ENCODE measurements at places on chromosomes 7 and 10. TPM values are rescaled to one million over a fixed set of nuclear protein-coding genes. Genes with fewer than 3 reads are reported as not detected.

- no peak for DNase-seq
- no peaks in the 10 kb centered on the region for H3K27me3 ChIP-seq
- H3K27ac ChIP-seq = no peak overlapping the region
Measured at GRCh38 chr7:12397671-12398070, 6.0 kb downstream of the VWDE start.

DNA sequence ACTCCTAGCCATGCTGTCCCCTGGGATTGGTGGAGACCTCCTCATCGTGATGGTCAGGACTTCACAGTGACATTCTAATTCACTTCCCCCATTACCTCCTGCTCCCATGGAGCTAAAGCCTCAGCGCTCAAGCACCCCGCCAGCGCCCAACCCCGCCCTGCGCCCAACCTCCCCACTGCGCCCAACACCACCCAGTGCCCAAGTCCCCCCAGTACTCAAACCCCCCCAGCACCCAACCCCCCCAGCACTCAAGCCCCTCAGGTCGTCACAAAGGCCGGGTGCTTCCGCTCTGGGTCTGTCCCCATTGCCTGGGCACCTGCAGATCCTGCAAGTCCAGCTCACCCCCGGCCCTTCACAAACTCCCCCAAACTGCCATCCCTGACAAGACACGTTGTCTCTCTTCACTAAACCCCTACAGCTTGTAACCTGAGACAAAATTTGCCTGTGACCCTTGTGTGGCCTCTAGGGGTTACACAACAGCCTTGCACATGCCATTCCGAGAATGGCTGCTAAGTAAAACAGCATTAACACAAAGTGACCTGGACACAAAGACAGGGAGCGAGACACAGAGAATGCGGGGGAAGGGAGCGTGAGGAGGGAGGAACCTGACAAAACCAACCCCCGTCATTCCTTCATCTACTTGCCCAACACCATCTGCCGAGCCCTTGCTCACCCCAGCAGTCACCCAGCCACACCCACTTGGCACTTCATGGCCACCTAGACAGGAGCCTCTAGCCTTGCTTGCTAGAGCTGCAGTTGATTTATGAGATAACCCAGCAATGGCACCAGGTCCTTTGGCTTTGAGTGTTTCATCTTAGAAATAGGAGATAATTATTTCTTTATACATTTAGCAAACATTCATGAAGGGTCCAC lies 107.8 kb downstream of the ADARB2 start:
- no peaks in the 10 kb centered on the region for H3K27me3 ChIP-seq
- H3K27ac ChIP-seq = no peak overlapping the region
- no peaks in the 10 kb centered on the region for H3K36me3 ChIP-seq
- H3K4me3 ChIP-seq = no peak overlapping the region
- DNase-seq = no peak
- no peaks in the 10 kb centered on the region for H3K4me1 ChIP-seq

The ITGA8 gene
- 14.8 TPM for total RNA-seq

DNA sequence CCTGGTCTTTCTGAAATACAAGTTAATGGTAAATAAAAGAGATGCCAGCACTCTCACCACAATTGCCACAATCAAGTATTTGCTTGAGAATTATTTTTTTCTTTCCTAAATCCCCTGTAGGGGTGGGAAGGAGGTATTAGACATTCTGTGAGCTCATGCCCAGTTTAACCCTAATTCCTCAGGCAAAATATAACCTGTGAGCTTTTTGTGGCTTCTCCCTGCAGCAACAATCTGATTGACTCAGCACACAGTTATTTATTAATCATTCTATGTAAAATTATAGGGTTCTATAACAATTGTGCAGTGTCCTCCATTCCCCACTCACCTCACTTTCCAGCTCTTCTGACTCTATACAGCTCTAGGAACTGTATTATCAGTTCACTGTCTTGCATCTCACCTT lies 66.3 kb downstream of the GLI3 start:
- H3K36me3 ChIP-seq = no peaks in the 10 kb centered on the region
- H3K4me3 ChIP-seq = no peak overlapping the region
- peak overlapping the region; percentile 18 for H3K27ac ChIP-seq
- no peaks in the 10 kb centered on the region for H3K27me3 ChIP-seq
- no peak for DNase-seq

DNA sequence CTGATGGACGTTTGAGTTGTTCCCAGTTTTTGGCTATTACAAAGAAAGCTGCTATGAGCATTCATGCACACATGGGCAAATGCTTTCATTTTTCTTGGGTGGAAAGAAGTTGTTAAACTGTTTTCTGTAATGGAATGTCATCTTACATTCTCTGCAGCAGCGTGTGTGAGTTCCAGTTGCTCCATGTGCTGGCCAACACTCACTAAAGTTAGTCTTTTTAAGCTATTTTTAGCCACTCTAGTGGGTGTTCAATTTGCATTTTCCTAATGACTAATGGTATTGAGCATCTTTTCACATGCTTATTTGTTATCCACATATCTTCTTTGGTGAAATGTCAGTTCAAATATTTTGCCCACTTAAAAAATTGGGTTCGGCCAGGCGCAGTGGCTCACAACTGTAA lies 82.8 kb upstream of the COL13A1 start:
- H3K27ac ChIP-seq = no peak overlapping the region
- DNase-seq = no peak
- H3K27me3 ChIP-seq = no peaks in the 10 kb centered on the region
- no peak overlapping the region for H3K4me3 ChIP-seq
- H3K4me1 ChIP-seq = no peaks in the 10 kb centered on the region
- H3K36me3 ChIP-seq = no peaks in the 10 kb centered on the region

- H3K4me3 ChIP-seq = no peak overlapping the region
- H3K36me3 ChIP-seq = no peaks in the 10 kb centered on the region
- H3K4me1 ChIP-seq = peaks cover 38% of the 10 kb centered on the region
- DNase-seq = peak; percentile 68
- H3K27me3 ChIP-seq = no peaks in the 10 kb centered on the region
- peak overlapping the region; percentile 96 for H3K27ac ChIP-seq
Measured at GRCh38 chr7:106071999-106072714, 40.0 kb downstream of the SYPL1 start.

GRCh38 chr7:42858570-42858969 lies 53.3 kb downstream of the C7orf25 start:
- H3K4me1 ChIP-seq = peaks cover 6% of the 10 kb centered on the region
- no peak overlapping the region for H3K27ac ChIP-seq
- DNase-seq = no peak
- H3K4me3 ChIP-seq = no peak overlapping the region
- H3K36me3 ChIP-seq = no peaks in the 10 kb centered on the region

GRCh38 chr7:101542527-101543241 lies 86.4 kb downstream of the MYL10 start:
- H3K4me1 ChIP-seq = peaks cover 11% of the 10 kb centered on the region
- H3K36me3 ChIP-seq = no peaks in the 10 kb centered on the region
- no peaks in the 10 kb centered on the region for H3K27me3 ChIP-seq
- peak; percentile 74 for DNase-seq
- H3K4me3 ChIP-seq = no peak overlapping the region

DNA sequence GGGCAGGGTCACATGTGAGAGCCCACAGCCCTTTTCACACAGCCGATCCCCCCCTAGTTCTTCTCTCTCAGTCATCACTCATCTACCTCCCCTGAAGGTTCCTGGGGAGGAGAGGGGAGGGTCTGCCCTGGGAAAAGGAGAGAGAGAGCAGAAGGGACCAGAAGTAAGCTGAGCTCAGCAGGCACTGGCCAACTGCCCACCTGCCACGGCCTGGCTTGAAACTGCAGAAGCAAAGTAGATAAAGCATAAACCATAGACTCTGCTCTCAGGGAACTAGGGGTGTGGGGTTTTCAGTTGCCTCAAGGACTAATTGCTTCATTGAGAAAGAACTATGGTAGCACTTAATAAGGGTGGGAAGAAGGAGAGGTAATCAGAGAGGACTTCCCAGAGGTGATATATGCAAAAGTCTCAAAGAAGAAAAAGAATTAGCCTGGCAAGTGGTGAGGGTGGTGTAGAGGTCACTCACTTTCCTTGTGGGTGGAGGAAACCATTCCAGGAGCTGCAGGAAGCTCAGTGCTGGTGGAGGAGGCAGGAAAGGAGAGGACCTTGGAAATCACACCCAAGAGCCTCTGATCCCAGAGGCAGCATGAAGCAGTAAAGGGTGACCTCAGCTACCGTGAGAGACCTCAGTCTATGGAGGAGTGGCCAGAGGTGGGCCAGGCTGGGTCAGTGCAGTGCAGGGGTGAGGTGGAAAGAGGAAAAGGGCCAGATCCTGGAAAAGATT lies 17.2 kb downstream of the PILRA start:
- no peaks in the 10 kb centered on the region for H3K27me3 ChIP-seq
- no peak overlapping the region for H3K4me3 ChIP-seq
- no peaks in the 10 kb centered on the region for H3K4me1 ChIP-seq
- no peak for DNase-seq

DNA sequence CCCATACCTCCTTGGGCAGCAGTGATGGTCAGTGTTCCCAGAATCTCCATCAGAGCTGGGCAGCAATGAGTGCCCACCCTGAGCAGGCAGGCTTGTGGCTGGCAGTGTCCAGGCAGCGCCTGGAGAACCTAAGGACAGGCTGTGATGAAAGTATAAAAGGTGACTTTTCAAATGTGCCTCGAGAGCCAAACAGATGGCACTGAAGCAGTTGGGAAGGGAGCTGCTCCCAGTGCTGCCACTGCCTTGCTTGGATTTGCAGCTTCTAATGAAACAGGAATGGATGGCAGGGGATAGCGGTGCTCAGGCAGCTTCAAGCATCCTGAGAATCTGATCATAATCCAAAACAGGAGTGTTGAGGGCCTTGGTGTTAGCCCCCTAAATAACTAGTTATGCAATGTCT lies 179.8 kb upstream of the AOAH start:
- H3K36me3 ChIP-seq = no peaks in the 10 kb centered on the region
- H3K27me3 ChIP-seq = no peaks in the 10 kb centered on the region
- peaks cover 4% of the 10 kb centered on the region for H3K4me1 ChIP-seq
- DNase-seq = no peak
- H3K27ac ChIP-seq = no peak overlapping the region

DNA sequence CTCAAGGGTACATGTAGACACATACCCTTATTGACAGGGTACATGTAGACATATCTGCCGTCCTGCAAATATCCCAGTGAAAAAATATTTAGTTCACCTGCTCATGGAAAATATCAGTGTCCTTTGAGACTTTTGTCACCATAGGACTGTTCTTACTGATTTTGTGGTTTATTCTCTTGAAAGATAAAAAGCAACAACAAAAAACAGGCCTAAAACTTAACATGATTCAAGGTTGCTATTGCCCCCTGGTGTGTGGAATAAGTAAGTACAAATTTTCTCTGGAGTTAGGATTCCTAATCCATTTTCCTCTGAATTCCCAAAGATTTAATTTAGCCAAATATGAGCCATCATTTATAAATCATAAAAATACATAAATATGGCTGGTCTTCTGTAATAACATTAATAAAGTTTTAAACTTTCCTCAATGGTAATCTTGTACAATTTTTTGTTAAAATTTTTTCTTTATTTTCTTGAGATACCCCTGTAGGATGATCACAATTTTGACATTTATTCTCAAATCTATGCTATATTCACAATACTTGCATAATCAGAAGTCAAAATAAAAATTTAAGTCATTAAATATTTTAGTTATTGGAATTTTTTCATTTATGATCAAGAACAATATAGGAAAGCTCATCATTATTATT lies 741.4 kb upstream of the POT1 start:
- no peaks in the 10 kb centered on the region for H3K27me3 ChIP-seq
- DNase-seq = no peak
- H3K4me3 ChIP-seq = no peak overlapping the region
- H3K36me3 ChIP-seq = no peaks in the 10 kb centered on the region
- no peaks in the 10 kb centered on the region for H3K4me1 ChIP-seq

DNA sequence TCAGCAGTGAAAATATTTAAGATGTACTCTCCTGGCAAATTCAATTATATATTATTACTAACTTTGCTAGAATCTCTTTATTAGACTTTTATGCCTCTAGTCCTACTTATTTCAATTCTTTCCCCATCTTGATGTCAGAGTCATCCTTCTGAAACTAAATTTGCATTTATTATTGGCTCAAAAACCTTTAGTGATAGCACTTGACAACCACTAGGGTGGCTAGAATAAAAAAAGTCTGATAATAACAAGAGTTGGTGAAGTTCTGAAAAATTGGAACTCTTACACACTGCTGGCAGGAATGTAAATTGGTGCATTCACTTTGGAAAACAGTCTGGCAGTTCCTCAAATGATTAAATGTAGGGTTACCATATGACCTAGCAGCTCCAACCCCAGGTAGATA lies 73.8 kb downstream of the LSMEM1 start:
- H3K4me1 ChIP-seq = no peaks in the 10 kb centered on the region
- DNase-seq = no peak
- no peak overlapping the region for H3K4me3 ChIP-seq
- no peak overlapping the region for H3K27ac ChIP-seq

GRCh38 chr7:78912781-78913180 lies 540.7 kb downstream of the MAGI2 start:
- no peaks in the 10 kb centered on the region for H3K4me1 ChIP-seq
- H3K27ac ChIP-seq = no peak overlapping the region
- H3K4me3 ChIP-seq = no peak overlapping the region
- H3K36me3 ChIP-seq = no peaks in the 10 kb centered on the region
- H3K27me3 ChIP-seq = no peaks in the 10 kb centered on the region

GRCh38 chr7:149261316-149261828 lies 624 bp upstream of the ZNF783 start:
- peak overlapping the region; percentile 61 for H3K4me3 ChIP-seq
- H3K27me3 ChIP-seq = no peaks in the 10 kb centered on the region
- peaks cover 16% of the 10 kb centered on the region for H3K4me1 ChIP-seq
- DNase-seq = no peak
- H3K27ac ChIP-seq = peak overlapping the region; percentile 84

The MRPL43 gene
- total RNA-seq = 135 TPM

GRCh38 chr10:43231523-43232078 lies 35.3 kb downstream of the RASGEF1A start:
- H3K27ac ChIP-seq = no peak overlapping the region
- DNase-seq = peak; percentile 1
- no peaks in the 10 kb centered on the region for H3K36me3 ChIP-seq
- no peaks in the 10 kb centered on the region for H3K27me3 ChIP-seq

- H3K27ac ChIP-seq = no peak overlapping the region
- H3K4me3 ChIP-seq = no peak overlapping the region
- peaks cover 14% of the 10 kb centered on the region for H3K4me1 ChIP-seq
- H3K27me3 ChIP-seq = peaks cover 12% of the 10 kb centered on the region
Measured at GRCh38 chr7:142797391-142798377, 26.9 kb downstream of the PRSS2 start.

- DNase-seq = no peak
- no peaks in the 10 kb centered on the region for H3K36me3 ChIP-seq
- no peaks in the 10 kb centered on the region for H3K4me1 ChIP-seq
- H3K27ac ChIP-seq = no peak overlapping the region
- no peaks in the 10 kb centered on the region for H3K27me3 ChIP-seq
- H3K4me3 ChIP-seq = no peak overlapping the region
Measured at GRCh38 chr7:148622887-148623585, 32.5 kb downstream of the C7orf33 start.

GRCh38 chr10:78588194-78588811 lies 480.5 kb upstream of the ZMIZ1 start:
- H3K27ac ChIP-seq = no peak overlapping the region
- peaks cover 5% of the 10 kb centered on the region for H3K4me1 ChIP-seq
- H3K4me3 ChIP-seq = no peak overlapping the region

The UPK3B gene
- total RNA-seq = 10.8 TPM

- H3K27me3 ChIP-seq = no peaks in the 10 kb centered on the region
- H3K27ac ChIP-seq = no peak overlapping the region
- H3K4me3 ChIP-seq = no peak overlapping the region
- no peaks in the 10 kb centered on the region for H3K36me3 ChIP-seq
- H3K4me1 ChIP-seq = no peaks in the 10 kb centered on the region
Measured at GRCh38 chr10:49595003-49595712, 15.0 kb upstream of the SLC18A3 start.
